ENCODE measurements at places on chromosomes 1 and 21.

DNA sequence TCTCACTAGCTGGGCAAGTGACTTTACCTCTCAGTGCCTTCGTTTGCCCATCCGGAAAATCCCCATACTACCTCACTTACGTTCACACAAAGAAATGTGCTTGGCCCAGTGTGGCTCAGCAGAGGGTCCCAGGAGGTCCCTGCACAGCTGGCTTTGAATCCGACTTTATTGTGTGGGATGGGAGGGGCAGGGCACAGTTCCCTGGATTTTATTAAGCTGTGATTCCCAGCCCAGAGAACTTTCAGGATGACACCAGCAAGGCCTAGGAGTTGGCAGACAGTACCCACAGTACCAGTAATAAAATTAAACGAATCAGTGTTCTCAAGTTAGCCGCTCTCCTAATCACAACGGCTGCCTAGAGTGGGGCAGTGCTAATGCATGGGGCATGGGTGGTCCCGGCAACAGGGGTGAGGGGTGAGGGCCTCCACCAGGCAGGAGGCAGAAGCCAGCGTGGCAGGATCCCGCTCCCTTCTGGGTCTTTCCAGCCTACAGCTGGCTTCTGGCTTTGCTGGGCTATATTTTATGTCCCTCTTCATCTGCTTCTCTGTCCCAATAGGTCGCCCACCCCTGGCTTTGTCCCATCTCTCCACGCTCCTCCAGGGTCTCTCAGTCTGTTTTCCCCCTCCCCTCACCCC lies 74.9 kb downstream of the VWA5B1 start:
- DNase-seq, result no peak

GRCh38 chr1:99814373-99814900 lies 35.7 kb upstream of the AGL start:
- DNase-seq, result no peak

DNA sequence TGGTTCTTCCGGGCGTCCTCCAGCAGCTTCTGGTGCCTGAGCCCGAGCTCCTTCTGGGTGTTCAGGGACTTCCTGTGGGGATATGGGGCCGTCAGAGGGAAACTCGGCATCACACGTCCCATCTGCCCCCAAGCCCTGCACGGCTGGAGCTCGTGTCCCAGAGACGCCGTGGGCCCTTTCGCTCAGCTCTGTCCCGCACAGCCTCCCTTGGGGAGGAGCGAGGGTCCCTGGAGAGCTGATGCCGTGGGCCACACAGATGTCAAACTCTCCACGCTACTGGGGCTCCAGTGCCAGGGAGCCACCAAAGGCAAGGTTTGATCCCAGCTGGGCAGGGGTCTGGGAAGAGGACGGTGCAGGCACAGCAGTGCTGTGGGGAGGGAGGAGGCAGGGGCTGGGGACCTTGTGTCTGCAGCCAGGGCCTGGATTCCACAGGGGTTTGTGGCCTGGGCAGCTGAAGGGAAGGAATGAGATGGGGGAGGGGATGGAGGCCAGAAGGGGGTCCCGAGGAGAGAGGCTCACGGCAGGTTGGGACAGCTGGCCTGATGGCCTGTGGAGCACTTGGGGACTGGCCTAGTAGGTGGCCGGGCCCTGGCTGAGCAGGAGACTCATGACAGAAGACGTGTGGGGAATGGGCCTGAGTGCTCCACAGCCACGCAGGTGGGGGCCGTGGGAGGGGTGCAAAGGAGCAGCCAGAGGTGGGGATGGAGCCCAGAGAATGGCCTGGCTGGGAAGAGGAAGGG lies 30.4 kb downstream of the CFAP74 start:
- DNase-seq, result no peak

DNA sequence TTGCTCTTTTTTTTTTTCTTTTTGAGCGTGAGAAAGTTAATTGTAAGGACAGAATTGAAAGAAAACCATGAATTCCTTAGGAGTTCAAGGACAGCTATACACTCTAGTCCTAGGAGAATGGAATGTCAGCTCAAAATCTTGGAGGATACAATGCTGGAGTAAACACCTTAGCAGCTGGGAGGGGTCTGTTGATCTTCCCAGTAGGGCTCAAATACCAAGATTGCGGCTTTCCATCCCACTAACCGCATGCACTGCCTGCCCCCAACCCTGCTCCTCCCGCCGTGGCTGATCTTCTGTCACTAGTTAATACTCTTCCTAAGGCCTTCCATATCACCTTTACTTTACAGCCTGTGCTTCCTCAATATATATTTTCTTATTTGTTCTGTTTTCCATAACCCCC lies 2.6 kb upstream of the PDC start:
- no peak for DNase-seq
